Activated CD4-positive, alpha-beta T cell treated with anti-CD3 and anti-CD28 coated beads, Interleukin-2, amount 10 ng/mL, durations not matched to agents 24 days and 14 days (primary cell): ENCODE measurements at places on chromosomes 13 and 19.

DNA sequence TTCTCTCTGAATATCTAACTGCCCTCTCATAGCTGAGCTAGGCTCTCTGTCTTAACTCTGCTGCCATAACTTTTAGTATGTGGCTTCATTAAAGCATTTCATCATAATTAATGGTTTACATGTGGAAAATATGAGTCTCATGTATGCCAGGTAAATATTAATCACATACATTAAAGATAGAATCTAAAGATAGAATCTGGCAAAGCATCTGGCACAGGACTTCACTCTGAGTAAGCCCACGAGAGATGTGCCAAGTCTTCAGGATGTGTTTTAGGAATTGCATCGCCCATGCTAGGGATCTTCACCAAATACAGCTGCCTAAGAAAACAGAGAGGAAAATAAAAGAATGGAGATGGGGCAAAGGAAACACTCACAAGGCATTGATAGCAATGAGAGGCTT lies 285.8 kb downstream of the DIAPH3 start:
- no peak for DNase-seq
- no peak overlapping the region for H3K4me3 ChIP-seq
- H3K36me3 ChIP-seq: peaks cover 11% of the 10 kb centered on the region
- H3K27me3 ChIP-seq: no peaks in the 10 kb centered on the region
- no peak overlapping the region for H3K27ac ChIP-seq

GRCh38 chr13:80379245-80379644 lies 38.3 kb upstream of the SPRY2 start:
- no peak for DNase-seq
- H3K36me3 ChIP-seq: no peaks in the 10 kb centered on the region
- H3K27ac ChIP-seq: no peak overlapping the region
- H3K4me1 ChIP-seq: no peaks in the 10 kb centered on the region
- no peaks in the 10 kb centered on the region for H3K27me3 ChIP-seq

DNA sequence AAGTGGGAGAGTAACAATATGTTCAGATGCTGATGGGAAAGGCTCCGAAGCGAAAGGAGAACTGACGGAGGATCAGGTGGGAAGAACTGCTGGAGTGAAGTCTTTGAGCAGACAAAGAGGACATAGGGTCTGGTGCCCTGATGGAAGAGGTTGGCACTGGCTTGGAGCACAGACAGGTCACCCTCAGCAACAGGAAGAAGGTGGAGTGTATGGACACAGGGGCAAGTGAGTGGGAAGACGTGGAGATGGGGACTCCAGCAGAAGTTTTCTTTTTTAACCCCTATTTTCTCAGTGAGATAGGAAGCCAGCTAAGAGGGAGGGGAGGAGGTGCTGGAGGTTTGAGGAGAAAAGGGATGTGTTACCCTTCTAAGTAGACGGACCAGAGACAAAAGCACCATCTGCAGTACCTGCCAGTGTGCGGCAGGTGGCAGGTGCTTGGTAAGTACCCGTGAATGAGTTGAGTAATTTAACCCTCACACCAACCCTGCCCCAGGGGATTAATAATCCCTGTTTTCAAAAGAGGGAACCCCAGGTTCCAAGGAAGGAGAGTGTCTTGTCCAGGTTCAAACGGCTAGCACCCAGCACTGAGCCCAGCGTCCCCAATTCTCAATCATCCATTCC lies 11.2 kb downstream of the HAS1 start:
- DNase-seq: no peak
- H3K27me3 ChIP-seq: peaks cover 8% of the 10 kb centered on the region
- H3K27ac ChIP-seq: no peak overlapping the region

DNA sequence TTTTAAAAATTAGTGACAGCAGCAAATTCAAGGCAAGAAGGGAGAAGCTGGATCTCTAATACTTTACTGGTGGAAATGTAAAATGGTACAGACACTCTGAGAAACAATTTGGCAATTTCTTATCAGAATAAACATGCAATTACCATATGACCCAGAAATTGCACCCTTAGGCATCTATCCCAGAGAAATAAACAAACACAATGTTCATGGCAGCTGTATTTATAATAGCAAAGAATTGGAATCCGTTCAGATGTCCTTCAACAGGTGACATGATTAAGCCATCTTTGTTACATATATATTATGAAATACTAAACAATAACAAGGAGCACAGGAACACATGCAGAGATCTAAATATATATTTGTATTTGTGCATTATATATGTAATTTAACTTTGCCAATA lies 756.5 kb downstream of the SLITRK1 start:
- no peak for DNase-seq
- H3K4me3 ChIP-seq: no peak overlapping the region
- H3K27me3 ChIP-seq: no peaks in the 10 kb centered on the region

DNA sequence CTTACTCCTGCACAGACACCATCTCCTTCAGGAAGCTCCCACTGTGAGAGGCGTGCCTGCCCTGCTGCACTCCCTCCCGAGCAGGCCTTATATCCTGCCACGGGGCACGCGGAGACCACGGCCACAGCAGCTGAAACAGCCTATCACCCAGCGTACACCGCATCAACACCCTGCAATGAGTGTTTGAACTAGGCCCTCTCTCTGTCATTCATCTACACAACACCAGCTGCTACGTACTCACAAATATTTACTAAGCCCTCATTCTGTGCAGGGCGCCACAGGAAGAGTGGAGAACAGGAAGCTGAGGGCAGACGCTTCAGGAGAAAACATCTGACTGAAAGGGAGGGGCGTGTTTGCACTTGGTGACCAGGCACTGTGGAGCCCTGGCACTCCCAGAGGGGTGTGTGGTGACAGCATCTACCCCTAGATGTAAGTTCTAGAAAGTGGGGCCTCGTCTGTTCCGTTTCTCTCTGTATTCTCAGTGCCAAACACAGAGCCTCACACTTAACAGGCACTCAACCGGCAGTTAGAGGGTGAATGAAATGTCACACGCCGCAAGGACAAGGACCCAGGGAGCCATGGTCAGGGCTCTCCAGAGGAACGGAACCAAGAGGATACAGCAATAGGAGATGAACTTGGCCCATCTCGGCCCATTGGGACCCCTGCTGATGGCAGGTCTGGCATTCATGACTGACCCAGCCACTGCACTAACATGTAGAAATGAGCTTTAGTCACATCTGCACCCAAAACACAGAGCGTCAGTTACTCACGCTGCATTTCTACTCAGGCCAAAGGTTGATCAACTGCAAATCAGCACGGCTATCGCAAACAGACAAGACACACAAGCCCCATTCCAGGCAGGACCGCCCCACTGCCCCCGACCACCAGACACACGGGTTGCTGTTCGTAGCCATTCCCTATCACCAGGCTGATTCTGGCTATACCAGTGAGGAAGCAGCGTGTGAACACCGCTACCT lies 15.7 kb downstream of the RANBP3 start:
- peak; percentile 93 for DNase-seq
- peak overlapping the region; percentile 98 for H3K27ac ChIP-seq
- no peaks in the 10 kb centered on the region for H3K27me3 ChIP-seq
- H3K4me3 ChIP-seq: peak overlapping the region; percentile 80
- H3K36me3 ChIP-seq: peaks cover 16% of the 10 kb centered on the region
